Non-pigmented ciliary epithelial cell (primary cell): ENCODE measurements at places on chromosomes 2 and 18.

DNA sequence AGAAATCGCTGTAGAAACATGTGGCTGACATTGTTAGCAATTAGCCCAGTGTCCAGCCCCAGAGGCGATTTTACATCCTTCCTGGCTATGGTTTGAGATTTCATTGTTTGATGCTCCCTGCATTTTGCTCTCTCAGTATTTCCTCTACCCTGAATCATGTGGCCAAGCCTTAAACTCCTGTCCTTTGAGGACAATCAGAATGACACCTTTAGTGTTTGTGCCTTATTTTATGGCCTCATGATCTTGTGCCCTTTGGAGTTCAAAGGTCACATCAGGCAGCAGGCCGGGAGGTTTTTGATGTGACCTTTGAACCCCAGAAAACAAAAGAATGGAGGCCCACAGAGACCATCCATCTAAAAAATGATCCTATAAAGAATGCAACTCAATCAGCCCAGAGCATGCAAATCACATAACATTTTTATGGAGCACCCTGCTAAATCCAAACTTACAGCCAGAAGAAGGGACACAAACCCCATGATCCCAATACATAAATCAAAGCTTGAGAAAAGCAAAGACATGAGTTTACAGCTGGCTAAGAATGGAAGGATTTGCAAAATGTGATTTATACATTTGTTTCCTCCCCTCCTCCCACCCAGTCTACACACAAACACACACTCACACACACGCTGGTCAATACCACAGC is 52.5 kb downstream of the FECH start:
- no peak for DNase-seq

DNA sequence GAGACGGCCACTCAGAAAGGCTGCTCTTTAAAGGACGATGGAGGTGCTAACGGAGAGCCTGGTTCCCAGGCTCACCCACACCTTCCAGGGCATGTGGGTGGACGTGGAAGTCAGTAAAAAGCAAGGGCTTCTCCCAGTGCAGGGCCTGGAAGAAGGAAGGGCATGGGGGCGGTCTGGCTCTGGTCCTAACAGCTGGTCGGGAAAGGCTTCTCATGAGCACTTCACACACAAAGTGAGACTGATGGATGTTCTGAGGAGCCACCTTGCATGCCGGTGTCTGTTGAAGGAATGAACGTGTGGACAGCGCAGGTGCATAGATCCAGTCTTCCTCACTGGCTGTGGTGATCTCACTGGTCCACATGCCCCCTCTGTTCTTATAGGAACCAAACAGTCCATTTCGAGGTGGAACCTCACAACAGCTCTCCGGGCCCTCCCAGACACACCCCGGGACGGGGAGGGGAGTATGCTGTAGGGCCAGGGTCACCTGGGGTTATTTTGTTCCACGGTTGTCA is 90.6 kb upstream of the UXS1 start:
- DNase-seq, result no peak

DNA sequence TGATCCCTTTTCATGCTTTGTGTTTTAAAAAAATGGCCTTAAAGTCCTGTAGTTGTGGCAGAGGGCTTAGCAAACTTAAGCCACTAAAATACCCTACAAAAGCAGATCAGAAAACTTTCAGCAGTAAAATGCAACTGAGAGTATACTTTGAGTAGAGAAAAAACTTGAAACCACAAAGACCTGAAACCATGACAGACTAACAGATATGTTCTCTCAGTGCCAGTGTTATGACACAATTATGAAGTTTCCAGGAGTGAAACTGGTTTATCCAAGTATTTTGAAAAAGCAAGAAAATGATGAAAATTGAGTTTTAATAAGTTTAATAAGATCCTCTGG is 74.5 kb downstream of the SPRED2 start:
- no peak for DNase-seq

DNA sequence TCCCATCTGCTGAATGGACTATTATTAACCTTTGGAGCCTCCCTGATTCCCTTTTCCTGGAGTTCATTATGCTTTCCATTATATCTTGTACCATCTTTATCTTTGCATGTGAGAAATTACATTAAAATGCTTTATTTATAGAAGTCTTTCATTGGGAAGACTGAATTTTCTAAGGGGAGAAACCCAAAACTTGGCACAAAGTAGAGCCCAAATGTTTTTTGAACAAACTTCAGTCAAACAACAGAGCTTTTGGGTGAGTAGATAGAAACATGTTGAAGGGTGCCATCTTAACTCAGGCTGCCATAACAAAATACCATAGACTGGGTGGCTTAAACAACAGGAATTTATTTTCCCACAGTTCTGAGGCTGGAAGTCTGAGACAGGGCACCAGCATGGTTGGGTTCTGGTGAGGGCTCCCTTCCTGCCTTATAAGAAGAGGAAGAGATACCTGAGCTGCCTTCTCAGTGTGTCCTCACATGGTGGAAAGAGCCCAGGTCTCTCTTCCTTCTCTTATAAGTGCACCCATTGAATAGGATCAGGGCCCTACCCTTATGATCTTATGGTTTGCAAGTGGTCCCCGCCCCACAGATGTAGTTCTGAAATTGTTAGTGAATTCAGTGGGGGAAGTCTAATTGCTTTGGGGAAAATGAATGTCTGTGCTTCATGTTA is 19.2 kb downstream of the RALB start:
- DNase-seq, result no peak

GRCh38 chr2:195601361-195601760 is 55.7 kb upstream of the SLC39A10 start:
- DNase-seq, result no peak

DNA sequence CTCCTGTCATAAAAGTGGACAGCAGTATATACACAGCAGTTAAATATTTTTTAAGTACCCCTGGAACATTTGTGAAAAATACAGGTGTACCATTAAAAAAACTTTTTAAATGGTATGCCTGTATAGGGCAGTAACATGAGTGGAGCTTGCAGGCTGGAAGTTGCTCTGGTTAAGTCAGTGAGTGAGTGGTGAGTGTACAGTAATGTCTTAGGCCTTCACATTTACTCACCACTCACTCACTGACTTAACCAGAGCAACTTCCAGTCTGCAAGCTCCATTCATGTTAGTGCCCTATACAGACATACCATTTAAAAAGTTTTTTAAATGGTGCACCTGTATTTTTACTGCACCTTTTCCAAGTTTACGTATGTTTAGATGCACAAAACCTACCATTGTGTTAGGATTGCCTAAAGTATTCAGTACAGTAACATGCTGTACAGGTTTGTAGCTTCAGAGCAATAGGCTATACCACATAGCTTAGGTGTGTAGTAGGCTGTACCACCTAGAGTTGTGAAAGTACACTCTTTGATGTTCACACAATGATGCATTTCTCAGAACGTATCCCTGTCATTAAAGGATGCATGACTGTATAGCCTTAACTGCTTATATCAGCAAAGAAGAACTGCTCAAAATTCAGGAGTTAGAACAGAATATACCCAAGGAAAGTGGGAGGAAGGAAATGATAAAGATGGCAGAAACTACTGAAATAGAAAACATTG is 112.6 kb downstream of the EHBP1 start:
- DNase-seq, result peak; percentile 26

DNA sequence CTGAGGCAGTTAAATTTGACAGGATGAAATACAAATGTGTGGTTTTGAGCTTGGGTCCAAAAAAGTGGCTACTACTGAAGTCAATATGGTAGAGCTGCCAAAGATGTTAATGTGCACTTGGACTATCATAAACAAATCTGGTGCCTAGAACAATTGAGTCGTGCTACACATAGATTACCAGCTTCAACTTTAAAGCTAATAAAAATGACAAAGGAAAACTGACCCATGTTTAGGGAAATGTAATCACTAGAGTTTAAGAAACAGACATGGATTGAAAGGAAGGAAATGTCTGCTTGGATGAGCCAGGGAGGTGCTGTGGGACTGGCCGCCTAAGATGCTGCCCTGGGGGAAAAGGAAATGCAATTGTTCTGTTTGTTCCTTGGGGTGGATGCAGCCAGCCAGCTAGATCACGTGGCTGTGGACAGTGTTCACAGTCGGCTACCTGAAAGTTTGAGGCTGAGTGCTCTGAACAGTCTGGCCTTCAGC is 36.6 kb downstream of the CYB5A start:
- no peak for DNase-seq
